ENCODE measurements at places on chromosomes 5 and 9. TPM values are rescaled to one million over a fixed set of nuclear protein-coding genes. Genes with fewer than 3 reads are reported as not detected.

PCDHB4 gene
- total RNA-seq = not detected

N4BP3 gene
- total RNA-seq = 3.2 TPM

TRAF2 gene
- 40.0 TPM for total RNA-seq

ADAMTS6 gene
- total RNA-seq = 0.45 TPM

ZNF189 gene
- 10.2 TPM for total RNA-seq

- H3K36me3 ChIP-seq = no peaks in the 10 kb centered on the region
- H3K4me1 ChIP-seq = peaks cover 9% of the 10 kb centered on the region
- peaks cover 14% of the 10 kb centered on the region for H3K27me3 ChIP-seq
- no peak for DNase-seq
- no peak overlapping the region for H3K27ac ChIP-seq
These were observed 94.5 kb upstream of the LIFR start for GRCh38 chr5:38650946-38651345.

RPL35 gene
- total RNA-seq = 2,096 TPM

ZDHHC11 gene
- total RNA-seq = 6.2 TPM

DNA sequence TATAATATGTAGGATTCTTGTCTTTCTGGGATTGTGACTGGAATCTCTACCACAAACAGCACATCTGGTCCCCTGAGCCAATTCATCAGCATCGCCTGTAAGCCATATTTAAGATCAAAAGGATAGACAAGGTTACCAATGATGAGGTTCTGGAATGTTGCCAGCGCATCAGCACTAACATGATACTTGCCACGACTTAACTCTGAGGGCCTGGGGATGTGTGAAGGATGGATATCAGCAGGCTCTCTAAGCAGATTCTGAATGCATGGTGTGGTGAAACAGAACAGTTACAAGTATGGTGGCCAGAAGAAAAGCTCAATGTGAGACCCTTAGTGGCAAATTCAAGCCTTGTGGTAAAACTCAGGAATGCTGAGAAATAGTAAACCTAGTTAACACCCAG lies 143.0 kb downstream of the XRCC4 start:
- no peaks in the 10 kb centered on the region for H3K36me3 ChIP-seq
- DNase-seq = no peak
- H3K27me3 ChIP-seq = no peaks in the 10 kb centered on the region
- H3K4me3 ChIP-seq = no peak overlapping the region
- H3K4me1 ChIP-seq = no peaks in the 10 kb centered on the region
- no peak overlapping the region for H3K27ac ChIP-seq

DNA sequence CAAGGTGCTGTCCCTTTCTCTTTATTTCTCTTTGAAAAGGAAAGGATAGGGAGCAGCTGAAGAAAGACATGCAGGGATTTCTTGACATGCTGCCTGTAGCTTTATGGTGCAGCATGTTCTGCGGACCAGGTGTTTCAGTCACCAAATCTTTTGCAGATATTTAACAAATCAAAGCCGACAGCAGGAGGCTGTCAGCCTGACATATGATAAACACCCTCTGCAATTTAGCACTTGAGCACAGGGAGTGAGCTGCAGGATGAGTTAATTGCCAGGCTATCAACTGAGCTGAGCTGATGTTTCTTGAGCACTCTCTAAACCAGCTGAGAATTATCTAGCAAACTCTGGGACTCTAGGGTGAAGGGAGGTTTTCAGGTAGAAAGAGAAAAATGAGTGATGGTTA lies 212.8 kb upstream of the ATP10B start:
- H3K27ac ChIP-seq = no peak overlapping the region
- no peaks in the 10 kb centered on the region for H3K36me3 ChIP-seq
- DNase-seq = no peak

GRCh38 chr5:73388740-73389139 lies 59.8 kb downstream of the FOXD1 start:
- peaks cover 12% of the 10 kb centered on the region for H3K36me3 ChIP-seq
- H3K27me3 ChIP-seq = peaks cover 13% of the 10 kb centered on the region
- H3K27ac ChIP-seq = no peak overlapping the region
- peaks cover 21% of the 10 kb centered on the region for H3K4me1 ChIP-seq
- no peak for DNase-seq

DNA sequence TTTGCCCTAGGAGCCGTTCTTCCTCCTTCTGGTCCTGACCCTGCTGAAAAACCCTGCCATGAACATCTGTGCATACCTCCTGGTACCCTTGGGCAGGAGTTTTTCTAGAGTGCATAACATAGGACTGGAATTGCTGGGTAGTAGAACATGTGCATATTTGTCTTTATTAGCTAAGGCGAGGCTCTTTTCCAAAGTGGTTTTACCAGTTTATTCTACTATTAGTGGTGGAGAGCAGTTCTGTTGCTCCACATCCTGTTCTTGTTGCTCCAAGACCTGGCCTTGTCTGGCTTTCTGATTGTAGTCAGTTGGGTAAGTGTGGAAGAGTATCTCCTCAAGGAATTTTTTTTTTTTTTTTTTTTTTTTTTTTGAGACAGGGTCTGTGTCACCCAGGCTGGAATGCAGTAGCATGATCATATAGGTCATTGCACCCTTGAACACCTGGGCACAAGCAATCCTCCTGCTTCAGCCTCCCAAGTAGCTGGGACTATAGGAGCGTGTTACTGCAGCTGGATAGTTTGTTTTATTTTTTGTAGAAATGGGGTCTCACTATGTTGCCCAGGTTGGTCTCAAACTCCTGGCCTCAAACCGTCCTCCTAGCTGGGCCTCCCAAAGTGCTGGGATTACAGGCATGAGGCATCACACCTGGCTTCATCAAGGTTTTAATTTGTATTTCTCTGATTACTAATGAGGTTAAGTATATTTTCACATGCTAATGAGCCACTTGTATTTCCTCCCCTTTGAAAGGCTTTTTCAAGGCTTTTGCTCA lies 85.2 kb downstream of the SPRY4 start:
- H3K27ac ChIP-seq = no peak overlapping the region
- H3K36me3 ChIP-seq = no peaks in the 10 kb centered on the region
- no peak for DNase-seq
- peaks cover 6% of the 10 kb centered on the region for H3K4me1 ChIP-seq
- H3K27me3 ChIP-seq = no peaks in the 10 kb centered on the region
